ENCODE measurements at places on chromosomes 3 and 15.

DNA sequence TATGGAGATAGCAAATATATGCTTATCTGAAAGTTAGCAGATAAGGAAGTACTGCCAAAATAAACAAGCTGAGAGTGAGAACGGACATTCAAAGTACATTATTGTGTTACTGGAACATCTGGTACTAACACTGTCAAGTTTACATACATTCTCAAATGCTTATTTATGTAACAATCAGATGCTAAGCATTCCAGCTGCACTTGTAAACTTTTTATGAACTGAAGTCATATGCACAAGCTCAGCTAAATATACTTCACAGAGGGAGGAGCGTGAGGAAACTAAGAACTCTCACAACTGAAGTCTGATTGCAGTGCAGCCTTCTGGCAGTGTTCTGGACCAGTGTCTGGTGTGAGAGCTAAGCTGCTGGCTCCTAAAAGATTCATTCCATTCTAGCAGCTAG lies 223.7 kb upstream of the NANOGP8 start:
- no peak for DNase-seq

DNA sequence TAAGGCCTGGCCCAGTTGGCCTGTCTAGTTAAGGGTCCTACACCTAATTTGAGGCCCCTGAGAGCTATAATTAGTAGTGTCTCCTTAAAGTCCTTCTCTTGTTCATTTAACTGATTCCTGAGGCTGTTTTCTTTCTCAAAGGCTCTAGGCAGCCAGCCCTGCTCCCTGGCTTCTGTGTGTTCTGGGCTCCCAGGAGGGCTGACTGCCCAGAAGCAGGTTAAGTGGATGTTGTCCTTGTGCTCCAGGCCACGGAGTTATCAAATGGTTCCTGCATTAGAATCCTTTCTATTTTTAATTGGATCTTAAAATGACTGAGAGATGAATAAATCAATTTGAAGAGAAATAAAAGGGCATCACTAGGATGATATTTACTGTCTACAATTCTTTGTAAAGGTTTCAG lies 140.0 kb downstream of the SNRK start:
- DNase-seq = no peak

- no peak for DNase-seq
Measured at GRCh38 chr15:48538941-48539340, 106.6 kb downstream of the FBN1 start.

- DNase-seq = no peak
Measured at GRCh38 chr3:132817646-132818177, 95.5 kb upstream of the NPHP3 start.

DNA sequence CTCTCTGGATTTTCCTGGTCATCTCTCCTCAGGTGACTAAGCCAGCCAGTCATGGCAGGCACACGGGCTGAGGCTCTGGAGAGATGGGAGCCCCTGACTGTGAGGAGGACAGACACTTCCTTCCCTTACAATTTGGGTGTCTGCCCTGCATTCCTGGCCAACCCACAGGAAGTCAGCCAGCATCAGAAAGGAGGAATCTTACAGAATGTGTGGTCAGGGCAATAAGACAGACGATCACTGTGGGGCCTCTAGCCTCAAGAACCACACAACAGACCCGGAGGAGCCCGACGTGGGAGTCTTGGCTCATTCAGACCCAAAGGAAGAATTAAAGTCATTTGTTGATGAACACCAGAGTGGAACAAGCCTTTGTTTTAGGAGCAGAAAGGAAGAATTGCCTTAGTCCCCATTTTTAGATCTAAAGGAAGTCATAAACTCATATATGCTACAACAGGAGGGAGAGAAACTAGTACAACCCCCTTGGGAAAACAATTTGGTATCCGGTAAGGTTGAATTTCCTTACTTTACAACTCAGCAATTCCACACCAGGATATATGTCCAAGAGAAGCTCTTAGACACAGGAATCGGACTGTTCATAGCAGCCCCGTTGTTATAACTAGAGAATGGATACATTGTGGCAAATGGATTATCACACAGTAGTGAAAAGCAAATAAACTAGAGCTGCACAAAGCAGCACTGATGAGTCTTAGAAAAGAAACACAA lies 62.2 kb downstream of the ABTB1 start:
- DNase-seq = peak; percentile 25

GRCh38 chr3:186021673-186022362 lies 84.0 kb upstream of the TRA2B start:
- no peak for DNase-seq

GRCh38 chr3:191409791-191410359 lies 51.1 kb upstream of the PYDC2 start:
- DNase-seq = no peak

GRCh38 chr3:152909180-152909883 lies 74.4 kb downstream of the P2RY1 start:
- DNase-seq = no peak

- no peak for DNase-seq
Measured at GRCh38 chr3:81643721-81644120, 117.7 kb downstream of the GBE1 start.

DNA sequence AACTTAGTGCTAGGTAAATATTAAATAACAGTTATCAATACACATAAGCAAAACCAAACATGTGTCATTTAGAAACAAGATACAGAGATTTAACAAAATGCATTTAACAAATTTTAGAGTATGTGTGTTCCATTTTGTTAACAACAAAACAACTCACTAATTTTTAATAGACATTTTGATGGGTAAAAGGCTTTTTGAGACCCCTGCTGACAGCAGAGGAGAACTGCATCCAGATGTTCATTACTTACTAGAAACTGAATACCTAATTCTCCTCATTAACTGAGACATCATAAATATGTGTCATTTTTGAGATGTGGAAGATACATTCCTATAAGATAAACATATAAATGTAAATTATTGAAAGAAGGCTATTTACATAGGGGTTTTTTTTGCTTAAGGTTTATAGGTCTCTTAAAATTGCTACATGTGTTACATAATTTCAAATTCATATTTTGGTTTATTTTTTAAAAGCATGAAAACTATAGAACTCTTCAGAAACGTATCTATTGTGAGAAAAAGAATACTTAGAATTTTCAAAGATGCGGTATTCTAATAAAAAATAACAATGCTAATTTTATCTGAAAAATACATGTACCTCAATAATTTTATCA lies 1009.8 kb downstream of the TUSC7 start:
- peak; percentile 59 for DNase-seq

DNA sequence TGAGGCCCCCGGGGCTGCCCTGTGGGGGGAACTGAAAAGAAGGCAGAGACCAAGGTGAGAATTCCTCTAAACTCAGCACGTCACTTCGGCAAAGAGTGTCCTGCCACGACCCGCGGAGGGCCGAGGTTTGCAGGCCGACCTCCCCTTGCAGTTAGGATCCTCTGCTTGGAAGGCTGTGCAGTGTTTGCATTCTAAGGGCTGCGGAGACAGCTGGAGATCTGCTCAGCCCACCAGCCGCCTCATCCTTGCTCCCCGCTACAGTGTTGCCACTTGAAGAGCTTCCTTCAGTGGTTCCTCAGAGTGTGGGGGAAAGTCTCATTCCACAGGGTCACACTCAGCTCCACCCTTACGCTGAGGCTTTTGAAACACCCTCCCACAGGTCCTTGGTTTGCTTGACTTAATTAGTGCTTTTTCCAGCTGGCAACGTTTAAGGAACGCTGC lies 10.8 kb downstream of the SLC51A start:
- no peak for DNase-seq

DNA sequence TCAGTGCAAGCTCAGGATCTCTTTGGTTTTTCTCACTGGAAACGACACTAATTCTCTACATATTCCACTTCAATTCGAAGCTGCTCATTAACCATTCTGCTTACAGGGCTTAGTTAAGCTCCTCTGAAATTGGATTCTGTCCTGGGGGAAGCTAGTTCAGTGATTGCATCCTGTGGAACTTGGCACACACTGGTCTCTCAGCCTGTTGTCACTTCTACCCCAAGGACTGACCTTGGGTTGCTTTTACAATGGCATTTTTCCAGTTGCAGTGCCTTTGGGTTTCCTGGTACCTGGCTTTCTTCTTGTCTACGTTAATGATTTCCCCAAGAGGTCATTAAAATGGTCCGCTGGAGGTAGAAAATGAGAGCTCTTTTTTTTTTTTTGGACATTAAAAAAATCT lies 33.3 kb upstream of the GABRB3 start:
- no peak for DNase-seq

DNA sequence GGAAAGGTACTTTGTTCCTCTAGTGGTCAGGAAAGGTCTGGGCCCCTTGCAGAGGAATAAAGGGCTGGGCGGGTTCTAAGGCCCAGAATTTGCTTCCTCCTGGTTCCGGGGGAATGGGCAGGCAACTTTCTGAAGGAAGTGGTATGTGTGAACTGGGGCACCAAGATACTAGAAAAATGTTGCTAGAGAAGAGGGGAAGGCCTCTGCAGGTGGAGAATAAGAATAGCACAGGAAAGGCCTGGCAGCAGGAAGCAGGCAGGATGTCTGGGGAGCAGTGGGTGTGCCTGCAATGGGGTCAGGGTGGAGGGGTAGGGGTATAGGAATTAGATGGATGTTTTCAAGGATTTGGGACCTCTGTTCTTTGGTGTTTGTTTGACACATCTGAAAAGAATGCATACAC lies 2.0 kb downstream of the SLC22A13 start:
- no peak for DNase-seq

- no peak for DNase-seq
Measured at GRCh38 chr3:123750659-123751420, 133.3 kb downstream of the MYLK start.

DNA sequence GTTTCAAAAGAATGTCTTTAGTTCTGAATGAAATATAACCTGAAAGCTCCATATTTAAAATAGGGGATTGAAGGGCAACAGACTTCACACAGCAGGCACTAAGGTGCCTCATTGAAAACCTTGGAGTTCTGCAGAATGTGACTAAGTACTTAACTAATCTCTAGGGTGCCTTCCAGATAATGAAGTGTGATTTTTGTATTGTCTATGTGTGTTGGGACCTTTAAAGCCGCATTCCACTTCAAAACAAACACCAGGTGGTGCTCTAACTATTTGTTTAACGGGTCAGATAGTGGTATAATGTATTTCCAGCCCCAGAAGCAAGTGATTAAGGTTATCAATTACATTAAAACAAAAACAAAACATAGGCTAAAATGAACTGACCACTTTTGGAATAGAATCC lies 28.0 kb downstream of the TFG start:
- peak; percentile 38 for DNase-seq

DNA sequence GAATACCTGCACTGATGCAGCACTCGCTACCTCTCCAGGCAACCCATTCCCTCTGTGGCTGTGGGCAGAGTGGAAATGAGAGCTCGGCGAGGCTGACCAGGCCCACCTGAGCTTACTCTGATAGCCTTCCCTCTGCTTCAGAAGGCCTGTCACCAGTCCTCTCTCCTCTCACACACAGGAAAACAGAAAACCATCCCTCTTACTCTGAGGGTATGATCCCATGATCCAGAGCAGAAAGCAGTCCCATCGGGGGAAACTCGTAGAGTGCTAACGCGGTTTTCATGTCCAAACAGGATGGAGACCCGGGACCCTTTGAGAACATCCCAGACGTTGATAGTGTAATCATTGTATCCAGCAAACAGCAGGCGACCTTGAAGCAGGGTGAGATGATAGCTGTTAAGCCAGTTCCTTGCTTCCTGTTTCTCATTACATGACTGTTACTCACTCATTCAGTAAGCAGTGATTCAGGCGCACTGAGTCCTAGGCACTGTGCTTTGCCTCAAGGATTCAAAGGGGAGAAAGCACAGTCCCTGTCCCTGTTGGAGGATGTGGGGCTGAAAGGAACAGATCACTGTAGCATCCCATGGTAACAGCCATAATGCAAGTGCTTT lies 11.8 kb upstream of the BCL2L10 start:
- DNase-seq = no peak

DNA sequence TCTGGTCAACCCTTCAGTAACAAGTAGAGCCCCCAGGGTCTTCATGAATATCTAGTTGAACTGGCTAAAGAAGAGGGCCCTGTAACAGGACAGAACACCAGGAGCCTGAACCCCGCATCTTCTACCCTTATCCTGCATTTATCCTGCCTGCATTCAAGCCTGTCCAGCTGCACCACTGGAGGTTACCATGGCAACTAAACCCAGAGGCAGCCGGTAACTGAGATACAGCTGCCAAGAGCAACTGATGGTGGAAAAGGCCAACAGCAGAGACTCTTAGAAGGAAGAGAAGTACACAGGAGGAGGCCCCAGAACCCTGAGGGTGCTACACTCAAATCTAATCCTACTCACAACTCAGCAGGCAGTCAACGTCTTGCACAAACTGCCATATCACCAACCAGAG lies 3.7 kb upstream of the PRKAR2A start:
- no peak for DNase-seq
